ENCODE measurements at places on chromosomes 5 and 9.

GRCh38 chr9:107948601-107949000, 459.0 kb upstream of the KLF4 start:
- no peaks in the 10 kb centered on the region for H3K27me3 ChIP-seq
- H3K36me3 ChIP-seq = peaks cover 10% of the 10 kb centered on the region
- no peak overlapping the region for H3K27ac ChIP-seq
- H3K4me1 ChIP-seq = no peaks in the 10 kb centered on the region
- H3K4me3 ChIP-seq = no peak overlapping the region
- no peak for DNase-seq

DNA sequence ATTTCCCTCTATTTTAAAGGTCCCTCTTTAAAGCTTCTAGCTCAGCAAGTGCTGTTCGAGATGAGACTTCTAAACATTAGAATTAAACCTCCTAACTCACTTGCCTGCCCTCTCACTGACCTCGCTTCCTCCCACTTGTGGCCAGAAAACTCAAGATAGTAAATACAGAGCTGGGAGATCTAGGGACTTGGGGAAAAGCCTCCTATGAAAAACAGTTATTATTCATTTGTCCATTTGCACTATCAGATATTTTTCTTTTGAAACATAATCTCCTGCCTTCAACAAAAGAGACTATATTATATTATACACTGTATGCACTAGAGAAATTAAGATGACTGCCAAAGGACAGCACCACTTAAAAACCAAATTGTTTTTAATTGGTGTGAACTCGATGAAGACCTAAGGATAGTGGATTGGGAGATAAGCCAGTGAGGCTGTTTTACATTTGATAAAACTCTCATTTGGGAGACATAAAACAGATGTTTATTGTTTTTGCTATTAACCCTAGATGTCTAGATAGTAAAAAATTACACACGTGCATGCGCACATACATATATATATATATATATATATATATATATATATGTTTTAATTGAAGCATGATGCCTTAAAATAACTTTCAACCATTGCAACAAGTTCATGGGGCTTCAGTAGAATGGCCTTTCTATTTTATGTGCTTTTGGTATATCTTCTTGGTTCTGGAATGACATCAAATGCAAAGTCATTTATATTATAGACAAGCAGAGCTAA, 229.4 kb downstream of the ADAMTSL1 start:
- no peaks in the 10 kb centered on the region for H3K36me3 ChIP-seq
- no peaks in the 10 kb centered on the region for H3K27me3 ChIP-seq
- no peak overlapping the region for H3K27ac ChIP-seq
- no peaks in the 10 kb centered on the region for H3K4me1 ChIP-seq
- DNase-seq = no peak

- no peaks in the 10 kb centered on the region for H3K4me1 ChIP-seq
- no peak overlapping the region for H3K27ac ChIP-seq
- H3K36me3 ChIP-seq = no peaks in the 10 kb centered on the region
- DNase-seq = no peak
- no peaks in the 10 kb centered on the region for H3K27me3 ChIP-seq
- H3K4me3 ChIP-seq = no peak overlapping the region
Observed at GRCh38 chr5:171619196-171619595, 166.4 kb upstream of the SMIM23 start.

DNA sequence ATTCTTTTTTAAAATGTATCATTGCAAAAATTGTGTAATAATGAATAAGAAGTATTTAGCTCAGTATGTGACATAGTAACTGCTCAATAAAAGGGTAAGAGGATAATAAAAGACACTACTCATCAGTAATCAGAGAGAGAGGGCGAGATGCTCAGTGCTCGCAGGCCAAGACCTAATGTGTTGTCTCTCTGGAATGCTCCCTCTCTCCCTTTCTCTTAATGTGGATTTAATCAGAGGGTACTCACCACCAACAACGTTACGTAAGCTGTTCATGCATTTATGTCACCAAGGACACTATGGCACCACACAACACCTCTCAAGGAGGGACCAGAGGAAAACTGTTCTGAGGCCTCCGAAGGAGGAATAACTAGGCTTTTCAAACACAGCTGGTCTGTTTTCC, 42.5 kb downstream of the WHRN start:
- H3K27ac ChIP-seq = no peak overlapping the region
- H3K36me3 ChIP-seq = peaks cover 9% of the 10 kb centered on the region
- no peak for DNase-seq
- no peaks in the 10 kb centered on the region for H3K27me3 ChIP-seq
- peaks cover 15% of the 10 kb centered on the region for H3K4me1 ChIP-seq

- no peak for DNase-seq
- no peaks in the 10 kb centered on the region for H3K27me3 ChIP-seq
- no peaks in the 10 kb centered on the region for H3K4me1 ChIP-seq
- no peaks in the 10 kb centered on the region for H3K36me3 ChIP-seq
- no peak overlapping the region for H3K4me3 ChIP-seq
Observed at GRCh38 chr5:94693845-94694370, 75.4 kb downstream of the SLF1 start.

- no peaks in the 10 kb centered on the region for H3K27me3 ChIP-seq
- H3K4me3 ChIP-seq = no peak overlapping the region
- no peak overlapping the region for H3K27ac ChIP-seq
- no peaks in the 10 kb centered on the region for H3K36me3 ChIP-seq
- DNase-seq = no peak
Observed at GRCh38 chr5:169190849-169191248, 110.1 kb downstream of the SLIT3 start.

- no peaks in the 10 kb centered on the region for H3K36me3 ChIP-seq
- H3K27ac ChIP-seq = no peak overlapping the region
- peaks cover 12% of the 10 kb centered on the region for H3K4me1 ChIP-seq
- no peak for DNase-seq
Observed at GRCh38 chr9:124790301-124790700, 13.4 kb downstream of the OLFML2A start.

DNA sequence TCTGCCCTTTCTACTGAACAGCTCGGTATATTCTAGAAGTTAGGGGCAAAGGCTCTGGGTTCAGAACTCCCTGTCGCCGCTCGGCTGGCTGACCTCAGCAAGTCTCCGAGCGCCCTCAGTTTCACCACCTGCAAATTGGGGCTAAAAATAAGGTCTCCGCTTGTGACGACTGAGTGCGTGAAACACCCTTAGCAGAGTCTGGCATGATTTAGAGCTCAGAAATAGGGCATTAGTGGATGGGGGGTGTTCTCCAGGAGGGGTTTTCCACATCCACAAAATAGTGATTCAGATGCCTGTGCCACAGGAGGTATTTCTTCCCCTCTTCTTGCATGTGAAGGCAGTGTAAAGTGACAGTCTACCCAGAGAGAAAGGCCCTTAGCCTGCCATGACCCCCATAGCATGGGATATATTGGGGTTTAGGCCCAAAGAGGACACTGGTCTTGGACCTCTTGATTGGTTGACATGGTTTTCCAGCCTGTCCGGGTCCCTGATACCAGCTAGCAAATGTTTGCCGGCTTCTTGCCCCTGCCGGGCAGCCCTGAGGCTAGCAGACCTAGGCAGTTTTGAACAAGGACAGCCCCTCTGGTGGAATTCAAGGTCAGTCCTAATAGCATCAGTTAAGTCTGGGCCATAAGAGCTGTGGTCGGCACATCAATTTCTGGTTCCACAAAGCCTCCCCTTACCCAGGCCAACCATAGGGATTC, 1.4 kb downstream of the ERGIC1 start:
- peak overlapping the region; percentile 95 for H3K27ac ChIP-seq
- H3K4me3 ChIP-seq = peak overlapping the region; percentile 95
- no peaks in the 10 kb centered on the region for H3K27me3 ChIP-seq
- peak; percentile 26 for DNase-seq
- H3K36me3 ChIP-seq = peaks cover 2% of the 10 kb centered on the region
- peaks cover 55% of the 10 kb centered on the region for H3K4me1 ChIP-seq

DNA sequence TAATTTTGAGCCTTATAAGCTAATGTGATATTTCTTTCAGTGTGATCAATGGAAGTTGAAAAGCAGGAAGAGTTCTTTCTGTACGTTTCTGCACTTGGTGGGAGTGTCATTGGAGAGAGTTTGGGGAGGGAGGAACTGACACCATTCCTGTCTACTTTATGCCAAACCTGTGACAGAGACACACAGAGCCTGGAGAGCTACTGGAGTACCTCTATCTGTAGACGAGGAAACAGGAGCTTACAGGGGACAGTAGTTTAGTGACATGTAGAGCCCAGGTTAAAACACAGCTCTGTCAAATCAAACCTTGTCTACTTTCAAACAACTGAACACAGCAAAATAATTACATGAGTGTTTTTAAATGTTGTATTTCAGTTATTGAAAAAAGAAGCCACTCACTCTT, 103.6 kb downstream of the PDE4D start:
- H3K27me3 ChIP-seq = no peaks in the 10 kb centered on the region
- DNase-seq = no peak
- H3K36me3 ChIP-seq = peaks cover 2% of the 10 kb centered on the region
- H3K4me3 ChIP-seq = peak overlapping the region; percentile 46
- H3K27ac ChIP-seq = peak overlapping the region; percentile 97

DNA sequence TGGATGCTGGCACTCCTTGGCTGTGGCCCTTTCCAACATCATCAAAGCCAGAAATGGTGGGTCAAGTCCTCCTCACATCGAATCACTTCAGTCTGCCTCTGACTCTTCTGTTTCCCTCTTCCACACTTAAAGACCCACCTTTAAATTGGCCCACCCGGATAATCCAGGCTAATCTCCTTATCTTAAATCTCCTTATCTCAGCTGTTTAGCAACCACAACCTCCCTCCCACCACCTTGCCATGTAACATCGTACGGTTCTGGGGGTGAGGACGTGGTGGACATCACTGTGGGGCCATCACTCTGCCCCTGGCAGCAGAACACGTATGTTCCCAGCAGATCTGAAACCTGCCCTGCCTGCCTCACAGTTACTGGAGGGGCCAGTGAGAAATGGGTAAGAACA, 11.5 kb downstream of the IGFBPL1 start:
- no peak overlapping the region for H3K4me3 ChIP-seq
- no peaks in the 10 kb centered on the region for H3K4me1 ChIP-seq
- peaks cover 5% of the 10 kb centered on the region for H3K27me3 ChIP-seq
- H3K36me3 ChIP-seq = no peaks in the 10 kb centered on the region
- DNase-seq = no peak

DNA sequence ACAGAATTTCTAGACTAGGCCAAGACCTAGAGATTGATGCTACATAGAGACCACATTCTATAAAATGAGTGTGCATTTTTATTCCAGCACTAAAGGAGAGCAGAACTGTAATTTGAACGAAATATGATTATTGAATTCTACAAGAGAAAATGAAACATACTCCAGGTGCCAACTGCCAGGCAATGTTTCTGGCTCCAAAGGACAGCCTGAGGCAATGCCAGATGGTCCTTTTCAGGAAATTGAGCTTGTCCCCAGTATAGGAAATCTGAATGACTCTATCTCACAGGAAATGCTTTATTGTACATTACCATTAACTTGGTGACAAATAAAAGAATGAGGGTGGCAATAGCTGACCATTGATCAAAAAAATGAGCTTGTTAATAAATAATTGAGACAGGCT, 28.8 kb upstream of the RASGRF2 start:
- no peak overlapping the region for H3K4me3 ChIP-seq
- no peaks in the 10 kb centered on the region for H3K27me3 ChIP-seq
- H3K36me3 ChIP-seq = no peaks in the 10 kb centered on the region
- H3K4me1 ChIP-seq = peaks cover 7% of the 10 kb centered on the region

DNA sequence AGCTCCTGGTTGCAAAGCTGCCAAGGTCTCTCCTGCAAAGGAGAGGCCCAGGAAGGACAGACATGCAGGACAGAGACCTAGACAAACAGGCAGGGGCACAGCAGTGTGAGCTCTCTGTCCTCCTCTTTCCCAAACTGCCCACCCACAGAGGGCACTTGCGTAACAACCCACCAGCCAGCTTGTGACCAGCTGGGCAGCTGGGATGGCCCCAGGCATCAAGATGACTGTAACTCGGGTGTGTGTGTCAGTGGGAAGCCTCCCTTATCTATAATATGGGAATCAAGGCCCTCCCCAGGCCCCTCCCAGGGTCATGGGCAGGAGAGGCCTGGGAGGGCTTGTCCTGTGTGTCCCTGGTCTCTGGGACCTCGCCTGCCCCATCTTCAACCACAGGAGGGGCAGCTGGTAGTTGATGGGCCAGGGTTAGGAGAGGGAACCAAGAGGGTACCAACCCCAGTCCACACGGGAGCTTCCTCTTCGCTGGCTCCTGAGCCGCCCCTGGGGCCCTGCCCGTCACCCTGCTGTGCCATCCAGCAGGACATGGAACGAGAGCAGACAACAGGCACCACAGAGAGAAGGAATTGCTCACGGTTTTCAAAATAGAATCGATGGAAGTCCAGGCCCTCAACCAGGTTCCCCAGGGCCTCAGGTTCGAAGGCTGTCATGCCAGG, 37.9 kb downstream of the SLC6A7 start:
- no peak overlapping the region for H3K27ac ChIP-seq
- DNase-seq = no peak
- H3K4me1 ChIP-seq = no peaks in the 10 kb centered on the region
- no peak overlapping the region for H3K4me3 ChIP-seq
- no peaks in the 10 kb centered on the region for H3K36me3 ChIP-seq

DNA sequence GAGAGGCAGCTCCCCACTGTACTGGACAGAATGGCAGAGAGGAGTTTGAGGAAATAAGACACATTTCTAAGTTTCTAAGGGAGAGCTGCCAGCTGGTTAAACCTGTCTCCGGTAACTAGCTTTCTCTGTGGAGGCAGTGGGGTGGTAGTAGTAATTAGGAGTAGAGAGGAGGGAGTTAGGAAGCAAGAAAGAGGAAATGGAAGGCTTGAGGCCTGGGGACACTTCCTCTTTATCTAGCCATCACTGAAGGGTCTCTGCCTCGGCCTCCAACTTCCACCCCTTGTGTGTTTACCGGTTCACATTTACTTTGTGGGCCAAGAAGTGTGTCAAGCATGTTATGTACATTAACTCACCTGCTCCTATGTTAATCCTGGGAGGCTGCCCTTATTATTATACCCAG, 462.2 kb upstream of the DMAC1 start:
- no peaks in the 10 kb centered on the region for H3K27me3 ChIP-seq
- peaks cover 16% of the 10 kb centered on the region for H3K4me1 ChIP-seq
- H3K27ac ChIP-seq = no peak overlapping the region
- H3K36me3 ChIP-seq = no peaks in the 10 kb centered on the region

DNA sequence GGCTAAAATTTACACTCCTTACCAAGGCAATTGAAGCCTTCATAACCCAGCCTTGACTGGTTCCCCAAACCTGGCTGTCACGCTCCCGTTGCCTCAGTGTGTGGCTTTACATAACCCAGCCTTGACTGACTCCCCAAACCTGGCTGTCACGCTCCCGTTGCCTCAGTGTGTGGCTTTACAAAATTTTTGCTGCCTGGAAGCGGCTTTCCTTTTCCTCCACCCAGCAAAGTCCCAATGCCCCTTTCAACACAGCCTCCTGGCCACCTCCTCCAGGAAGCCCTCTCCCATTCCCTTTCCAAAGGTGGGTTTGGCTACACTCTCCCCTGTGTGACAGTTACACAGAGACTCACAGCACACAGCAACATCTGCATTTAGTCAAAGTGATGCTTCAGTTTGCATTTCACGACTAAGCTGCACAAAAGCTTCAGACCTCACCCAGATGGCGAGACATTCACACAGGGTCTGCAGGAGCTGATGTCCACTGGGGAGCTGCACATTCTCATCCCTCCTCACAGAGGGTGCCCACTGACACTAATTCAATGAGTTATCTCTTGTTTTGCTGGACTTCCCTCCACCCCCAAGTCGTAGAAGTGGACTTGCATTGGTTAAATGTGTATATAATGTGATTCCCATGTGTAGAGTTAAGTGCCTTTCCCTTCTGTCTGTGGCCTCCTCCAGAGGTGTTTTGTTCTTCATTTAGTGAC, 156.6 kb upstream of the PHYKPL start:
- no peak overlapping the region for H3K27ac ChIP-seq
- peaks cover 24% of the 10 kb centered on the region for H3K27me3 ChIP-seq
- H3K4me1 ChIP-seq = no peaks in the 10 kb centered on the region

All from stimulated activated naive B cell treated with anti-CD40 and anti-IgM and Interleukin-4, amounts not matched to agents 10 μg/mL and 1 μg/mL and 100 μg/mL, for 72 hours (primary cell).